ENCODE measurements at places on chromosomes 1 and 21.

DNA sequence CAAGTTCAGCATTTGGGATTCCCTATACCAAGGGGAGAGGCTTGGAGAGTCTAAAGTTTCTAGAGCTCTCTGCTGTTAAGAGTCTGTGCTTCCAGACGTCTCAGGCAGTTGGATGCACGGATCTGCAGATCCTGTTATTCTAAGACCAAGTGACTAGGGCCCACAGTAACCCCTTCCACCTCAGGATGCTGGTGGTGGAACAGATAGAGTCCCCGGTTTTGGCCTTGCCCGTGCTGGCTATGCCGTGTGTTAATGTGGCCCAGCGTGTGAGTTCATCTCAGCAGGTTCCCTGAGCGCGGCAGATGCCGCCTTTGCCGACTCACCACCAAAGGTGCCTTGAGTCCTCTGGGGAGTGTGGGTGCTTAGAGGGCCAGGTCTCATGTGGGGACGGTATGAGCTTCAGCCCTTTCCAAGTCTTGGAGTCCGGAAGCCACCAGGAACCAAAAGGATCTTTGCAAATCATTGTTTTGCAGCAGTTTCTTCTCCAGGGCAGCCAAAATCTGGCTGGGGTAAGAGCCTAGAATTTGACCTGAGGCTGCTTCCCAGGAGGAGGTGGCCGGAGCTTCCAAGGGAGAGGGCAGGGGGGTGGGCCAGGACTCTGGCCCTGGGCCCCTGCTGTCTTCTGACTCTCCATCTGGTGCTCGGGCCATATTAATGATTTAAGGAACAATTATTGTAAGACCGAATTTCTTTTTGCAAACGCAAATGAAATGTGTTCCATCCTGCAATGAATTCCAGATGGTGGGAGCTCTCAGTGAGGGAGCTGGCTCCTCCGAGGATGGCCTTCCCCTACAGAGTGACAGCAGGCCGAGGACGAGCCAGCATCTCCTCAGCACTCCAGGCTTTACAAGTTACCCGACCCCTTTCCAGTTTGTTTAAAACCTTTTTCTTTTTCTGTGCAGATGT lies 205.7 kb downstream of the FOXD2 start:
- no peak for DNase-seq

DNA sequence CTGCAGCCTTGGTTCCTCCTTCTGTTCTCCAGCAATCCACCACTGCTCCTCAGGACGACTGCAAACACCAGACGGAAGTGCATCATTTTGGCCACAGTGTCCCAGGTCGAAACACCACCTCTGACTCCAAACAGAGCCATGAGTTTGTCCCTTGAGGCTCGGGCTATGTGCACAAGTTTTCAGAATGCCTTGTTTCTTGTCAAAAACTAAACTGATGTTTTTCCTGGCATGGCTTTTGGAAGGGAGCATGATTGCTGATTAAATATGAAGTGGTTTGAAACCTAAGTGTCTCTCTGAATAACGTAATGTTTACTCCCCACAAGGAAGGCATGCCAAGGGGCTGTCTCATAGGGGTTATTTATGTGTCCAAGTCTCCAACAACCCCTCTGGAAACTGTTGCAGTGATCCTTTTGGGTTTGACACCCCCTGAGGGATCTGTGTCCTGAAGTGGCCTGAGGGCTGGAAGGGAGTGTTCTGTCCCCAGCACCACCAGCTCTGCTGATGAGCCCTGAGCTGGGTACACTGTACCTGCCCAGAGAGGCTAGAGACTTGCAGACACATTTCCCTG lies 132.7 kb downstream of the PLPP3 start:
- DNase-seq, result peak; percentile 43

DNA sequence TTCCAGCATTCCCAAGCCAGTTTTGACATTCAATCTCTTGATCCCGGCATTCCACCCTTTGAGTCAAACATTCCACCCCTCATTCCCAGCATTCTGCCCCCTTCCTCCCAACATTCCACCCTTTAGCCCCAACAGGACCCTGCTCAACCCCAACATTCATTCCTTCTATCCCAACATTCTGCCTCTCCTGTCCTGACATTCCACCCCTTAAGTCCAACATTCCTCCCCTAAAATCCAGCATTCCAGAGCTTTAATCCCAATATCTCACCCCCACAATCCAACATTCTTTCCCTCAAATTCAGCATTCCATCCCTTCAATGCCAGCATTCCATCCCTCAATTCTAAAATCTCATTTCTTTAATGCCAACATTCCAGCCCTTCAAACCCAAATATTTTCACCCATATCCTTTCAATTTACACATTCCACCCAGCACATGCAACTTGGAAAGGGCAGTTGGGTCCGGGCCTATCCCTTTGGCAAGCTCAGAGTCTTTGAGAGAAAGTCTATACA lies 22.9 kb downstream of the DDX20 start:
- no peak for DNase-seq

- DNase-seq, result no peak
These were observed 54.5 kb upstream of the TTC34 start for GRCh38 chr1:2856066-2856390.
